Fibroblast of pulmonary artery (primary cell): ENCODE measurements at places on chromosomes 2 and 18.

- DNase-seq = no peak
Observed at GRCh38 chr2:34093790-34094189, 494.7 kb upstream of the FAM98A start.

DNA sequence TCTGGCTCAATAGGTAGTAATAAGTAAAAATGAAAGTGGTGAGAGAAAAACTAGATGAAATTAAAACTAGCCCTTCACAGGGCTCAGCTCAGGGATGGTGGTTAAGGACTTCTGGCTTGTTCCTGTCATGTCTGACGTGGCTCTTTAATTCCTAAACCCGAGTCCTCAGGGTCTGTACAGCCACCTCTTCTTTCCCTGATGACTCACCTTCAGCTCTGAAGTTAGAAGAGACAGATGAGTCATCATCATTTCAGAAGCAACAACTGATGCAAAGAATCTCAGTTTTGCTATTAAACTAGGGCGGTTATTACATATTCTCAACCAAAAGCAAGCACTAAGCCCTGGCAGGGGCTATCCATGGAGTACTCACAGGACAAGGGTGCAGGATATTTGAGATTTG, 24.0 kb upstream of the ITGB6 start:
- peak; percentile 89 for DNase-seq

GRCh38 chr2:15715596-15715995, 123.9 kb downstream of the DDX1 start:
- DNase-seq = no peak

- peak; percentile 17 for DNase-seq
Observed at GRCh38 chr2:88692187-88692586, 714 bp downstream of the RPIA start.

- no peak for DNase-seq
Observed at GRCh38 chr2:212142631-212143030, 396.0 kb downstream of the ERBB4 start.

GRCh38 chr2:241801611-241802420, 7.2 kb upstream of the NEU4 start:
- no peak for DNase-seq

DNA sequence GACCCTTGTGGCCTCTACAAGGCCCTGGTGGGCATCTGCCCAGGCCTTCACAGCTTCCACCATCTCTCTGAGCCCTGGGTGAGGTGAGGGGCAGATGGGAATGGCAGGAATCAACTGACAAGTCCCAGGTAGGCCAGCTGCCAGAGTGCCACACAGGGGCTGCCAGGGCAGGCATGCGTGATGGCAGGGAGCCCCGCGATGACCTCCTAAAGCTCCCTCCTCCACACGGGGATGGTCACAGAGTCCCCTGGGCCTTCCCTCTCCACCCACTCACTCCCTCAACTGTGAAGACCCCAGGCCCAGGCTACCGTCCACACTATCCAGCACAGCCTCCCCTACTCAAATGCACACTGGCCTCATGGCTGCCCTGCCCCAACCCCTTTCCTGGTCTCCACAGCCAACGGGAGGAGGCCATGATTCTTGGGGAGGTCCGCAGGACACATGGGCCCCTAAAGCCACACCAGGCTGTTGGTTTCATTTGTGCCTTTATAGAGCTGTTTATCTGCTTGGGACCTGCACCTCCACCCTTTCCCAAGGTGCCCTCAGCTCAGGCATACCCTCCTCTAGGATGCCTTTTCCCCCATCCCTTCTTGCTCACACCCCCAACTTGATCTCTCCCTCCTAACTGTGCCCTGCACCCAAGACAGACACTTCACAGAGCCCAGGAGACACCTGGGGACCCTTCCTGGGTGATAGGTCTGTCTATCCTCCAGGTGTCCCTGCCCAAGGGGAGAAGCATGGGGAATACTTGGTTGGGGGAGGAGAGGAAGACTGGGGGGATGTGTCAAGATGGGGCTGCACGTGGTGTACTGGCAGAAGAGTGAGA, 2.0 kb downstream of the PROC start:
- no peak for DNase-seq

- no peak for DNase-seq
Observed at GRCh38 chr2:120367649-120368048, 21.7 kb downstream of the INHBB start.

GRCh38 chr2:46848447-46848846, 67.2 kb downstream of the MCFD2 start:
- peak; percentile 25 for DNase-seq

DNA sequence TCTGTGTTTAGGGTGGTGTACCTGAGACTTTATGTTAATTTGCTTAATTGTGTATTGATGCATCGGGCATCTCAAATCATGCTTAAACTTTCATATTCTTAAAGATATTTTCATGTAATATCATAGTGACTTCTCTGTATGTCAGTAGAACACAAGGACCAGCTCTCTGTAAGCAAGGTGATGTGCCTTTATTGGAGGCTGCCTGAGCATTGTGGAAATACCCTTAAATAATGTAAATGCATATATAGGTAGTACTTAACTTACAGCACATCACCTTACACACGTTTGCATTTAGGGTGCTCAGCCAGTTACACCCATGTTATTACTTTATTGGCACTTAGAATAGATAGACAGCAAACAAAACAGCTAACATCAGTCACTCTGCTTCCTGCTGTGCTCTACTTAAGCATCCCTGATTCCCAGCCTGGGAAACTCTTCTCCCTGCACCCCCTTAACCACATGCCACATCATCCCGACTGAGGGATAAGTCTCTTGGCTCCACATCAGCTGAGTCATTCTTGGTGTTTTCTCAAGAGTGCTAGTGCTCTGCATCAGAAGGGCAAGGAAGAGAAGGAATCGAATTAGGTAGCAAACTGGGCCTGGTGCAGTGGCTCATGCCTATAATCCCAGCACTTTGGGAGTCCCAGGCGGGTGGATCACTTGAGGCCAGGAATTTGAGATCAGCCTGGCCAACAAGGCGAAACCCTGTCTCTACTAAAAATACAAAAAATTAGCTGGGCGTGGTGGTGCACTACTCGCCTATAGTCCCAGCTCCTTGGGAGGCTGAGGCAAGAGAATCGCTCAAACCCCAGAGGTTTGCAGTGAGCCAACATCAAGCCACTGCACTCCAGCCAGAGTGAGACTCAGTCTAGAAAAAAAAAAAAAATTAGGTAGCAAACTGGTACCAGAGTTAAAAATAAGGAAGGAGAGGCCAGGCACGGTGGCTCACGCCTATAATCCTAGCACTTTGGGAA, 108.7 kb downstream of the MAP3K20 start:
- DNase-seq = peak; percentile 97

DNA sequence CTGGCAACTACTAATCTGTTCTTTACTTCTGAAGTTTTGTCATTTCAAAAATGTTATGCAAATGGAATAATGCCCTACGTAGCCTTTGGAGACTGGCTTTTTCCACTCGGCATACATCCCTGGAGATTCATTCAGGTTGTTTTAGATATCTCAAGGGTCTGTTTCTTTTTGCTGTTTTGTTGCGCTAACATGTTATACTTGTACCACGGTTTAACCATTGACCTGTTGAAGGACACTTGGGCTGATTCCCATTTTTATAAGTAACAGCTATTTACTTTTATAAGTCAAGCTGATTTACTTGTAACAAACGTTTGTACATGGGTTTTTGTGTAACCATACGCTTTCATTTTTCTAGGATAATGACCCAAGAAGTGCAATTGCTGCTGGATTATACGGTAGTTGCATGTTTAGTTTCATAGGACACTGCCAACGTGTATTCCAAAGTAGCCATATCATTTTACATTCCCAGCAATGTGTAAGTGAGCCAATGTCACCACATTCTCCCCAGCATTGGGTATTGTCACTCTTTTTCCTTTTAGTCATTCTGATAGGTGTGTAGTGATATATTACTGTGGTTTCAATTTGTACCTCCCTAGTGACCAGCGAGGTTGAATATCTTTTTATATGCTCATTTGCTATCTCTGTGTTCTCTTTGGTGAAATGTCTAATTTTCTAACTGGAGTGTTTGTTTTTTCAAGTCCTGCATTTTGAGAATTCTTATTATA, 36.5 kb upstream of the STAT4 start:
- no peak for DNase-seq

- no peak for DNase-seq
Observed at GRCh38 chr18:8802017-8802672, 96.8 kb downstream of the MTCL1 start.

- DNase-seq = no peak
Observed at GRCh38 chr2:696463-696862, 19.3 kb upstream of the TMEM18 start.

DNA sequence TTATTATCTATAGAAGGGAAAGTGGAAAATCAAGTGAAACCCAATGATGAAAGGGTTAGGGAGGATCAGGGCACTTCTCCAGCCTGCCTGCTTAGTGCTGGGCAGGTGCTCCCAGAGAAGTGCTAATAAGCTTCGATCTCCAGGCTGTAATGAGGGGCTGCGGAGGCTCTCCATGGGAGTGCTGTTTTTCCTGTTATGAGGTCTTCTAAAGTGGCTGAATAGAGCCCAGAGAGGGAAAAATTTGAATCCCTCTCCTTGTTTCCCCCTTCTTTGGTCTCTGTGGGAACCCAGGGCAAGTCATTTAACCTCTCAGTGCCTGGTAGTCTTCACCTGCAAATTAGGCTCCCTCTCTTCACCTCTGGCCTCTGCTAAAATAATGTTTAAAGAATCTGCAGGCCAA, 351.7 kb upstream of the DCC start:
- no peak for DNase-seq

- DNase-seq = no peak
Observed at GRCh38 chr2:211877061-211877460, 661.5 kb downstream of the ERBB4 start.

- DNase-seq = no peak
Observed at GRCh38 chr2:54724560-54725342, 1.3 kb downstream of the EML6 start.

GRCh38 chr2:34670482-34670881, 1071.4 kb upstream of the FAM98A start:
- no peak for DNase-seq

- DNase-seq = no peak
Observed at GRCh38 chr2:112725545-112726457, 5.0 kb downstream of the NT5DC4 start.
